ENCODE measurements at places on chromosomes 12 and 14.
A peak's percentile ranks its signal among the peaks of the same experiment; 100 is the strongest.

GRCh38 chr14:98234208-98234607 is 1037.8 kb downstream of the BCL11B start:
- DNase-seq: peak; percentile 86

- DNase-seq: no peak
These were observed 7.6 kb upstream of the KERA start for GRCh38 chr12:91065396-91065795.

DNA sequence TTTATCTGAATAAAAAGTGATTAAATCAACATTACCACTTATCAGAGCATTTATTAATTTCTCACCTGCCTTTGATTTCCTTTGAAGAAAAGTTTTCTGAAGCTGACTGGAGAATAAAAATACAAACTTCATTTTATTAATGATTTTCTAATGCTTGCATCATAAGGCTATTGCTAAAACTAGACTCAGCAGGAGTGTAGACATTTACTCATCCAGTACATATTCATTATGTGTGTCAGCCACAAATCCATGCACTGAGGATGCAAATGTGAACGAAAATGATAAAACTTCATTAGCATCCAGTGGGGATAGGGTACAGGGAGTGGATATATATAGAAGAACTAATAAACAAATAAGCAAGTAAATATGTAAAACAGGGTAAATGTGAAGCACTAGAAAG is 74.6 kb downstream of the SLCO1B3 start:
- DNase-seq: no peak

- no peak for DNase-seq
These were observed 170.4 kb upstream of the FLRT2 start for GRCh38 chr14:85359505-85359904.

- peak; percentile 75 for DNase-seq
These were observed at the start of gene INSM2 for GRCh38 chr14:35533357-35534207. INSM2 (plus strand) TSS chr14:35534164; CDS start chr14:35534253, 89 bp downstream.

DNA sequence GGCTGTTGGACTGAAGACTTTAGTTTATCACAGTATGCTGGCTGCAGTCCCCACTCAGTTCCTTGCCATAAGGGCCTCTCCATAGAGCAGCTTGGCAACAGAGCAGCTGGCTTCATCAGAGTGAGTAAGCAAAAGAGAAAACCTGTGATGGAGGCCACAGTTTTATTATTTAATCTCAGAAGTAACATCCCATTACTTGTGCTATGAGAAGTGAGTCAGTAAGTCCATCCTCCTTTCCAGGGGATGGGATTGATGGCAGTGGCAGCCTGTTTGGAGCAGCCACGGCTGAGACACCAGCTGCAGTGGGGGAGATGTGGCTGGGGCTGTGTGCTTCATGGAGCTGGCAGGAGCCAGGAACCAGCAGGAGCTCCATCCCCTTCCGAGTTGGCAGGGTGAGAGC is 138.5 kb upstream of the SRRM4 start:
- no peak for DNase-seq

Measured in activated CD4-positive, alpha-beta T cell treated with anti-CD3 and anti-CD28 coated beads, Interleukin-2, Interleukin-4, amounts not matched to agents 100 ng/mL and 50 ng/mL, durations not matched to agents 16 hours and 8 hours (primary cell).